Left lobe of liver (tissue), 2 donors: ENCODE measurements at places on chromosomes 5 and 9.
A peak's percentile ranks its signal among the peaks of the same experiment; 100 is the strongest.

- no peak for DNase-seq
Observed at GRCh38 chr5:159548517-159548916, 218.2 kb upstream of the IL12B start.

DNA sequence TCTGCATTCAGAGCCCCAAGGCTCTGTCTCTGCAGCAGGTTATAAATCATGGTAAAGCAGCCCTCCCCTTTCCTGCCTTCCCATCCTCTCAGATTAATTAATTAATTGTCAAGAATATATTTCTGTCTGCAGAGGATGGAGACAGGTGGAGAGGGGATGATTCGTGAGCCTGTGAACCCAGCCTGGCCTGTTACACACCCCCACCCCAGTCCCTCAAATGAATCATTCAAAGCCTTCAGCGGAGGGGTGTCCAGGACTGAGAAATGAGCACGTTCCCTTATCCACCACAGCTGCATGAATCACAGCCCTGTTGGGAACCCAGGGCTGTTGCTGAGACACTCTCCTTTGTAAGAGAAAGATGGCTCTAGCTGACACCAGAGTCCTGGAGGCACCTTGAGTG is 56.0 kb downstream of the NIPAL4 start:
- DNase-seq: no peak

GRCh38 chr5:115586525-115587146 is 15.6 kb downstream of the TICAM2 start:
- no peak for DNase-seq

GRCh38 chr5:369151-369868 is 47.8 kb downstream of the AHRR start:
- peak; percentile 39 for DNase-seq

GRCh38 chr5:89232139-89232603 is 349.2 kb upstream of the MEF2C start:
- DNase-seq: no peak

- DNase-seq: no peak
Observed at GRCh38 chr5:167582886-167583285, 708.6 kb upstream of the WWC1 start.

- DNase-seq: no peak
Observed at GRCh38 chr5:68290847-68291246, 75.3 kb downstream of the PIK3R1 start.

DNA sequence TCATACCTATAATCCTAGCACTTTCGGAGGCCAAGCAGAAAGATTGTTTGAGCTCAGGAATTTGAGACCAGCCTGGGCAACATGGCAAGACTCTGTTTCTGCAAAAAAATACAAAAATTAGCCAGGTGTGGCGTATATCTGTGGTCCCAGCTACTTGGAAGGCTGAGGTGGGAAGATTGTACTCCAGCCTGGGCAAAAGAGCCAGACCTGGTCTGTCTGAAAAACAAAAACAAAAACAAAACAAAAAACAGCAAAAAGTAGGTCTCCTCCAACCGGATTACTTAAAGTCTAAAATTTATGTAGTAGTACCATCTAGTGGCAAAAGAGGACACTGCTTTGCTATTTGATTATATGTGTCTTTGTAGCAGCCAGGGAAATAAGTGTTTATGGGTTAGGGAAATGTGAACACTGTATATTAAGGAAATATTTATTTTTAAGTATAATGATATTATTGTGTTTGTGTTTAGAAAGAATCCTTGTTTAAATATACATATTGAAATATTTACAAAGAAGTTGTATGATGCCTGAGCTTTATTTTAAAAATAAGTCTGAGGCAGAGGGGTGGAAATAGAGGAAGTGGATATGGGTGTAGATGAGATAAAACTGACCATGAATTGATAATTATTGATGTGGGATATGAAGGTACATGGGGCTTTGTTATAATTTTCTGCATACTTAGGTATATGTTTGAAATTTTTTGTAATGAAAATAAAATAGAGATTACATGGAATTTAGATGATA is 20.0 kb downstream of the APC start:
- no peak for DNase-seq

- DNase-seq: no peak
Observed at GRCh38 chr5:146394486-146394885, 52.6 kb upstream of the TCERG1 start.

DNA sequence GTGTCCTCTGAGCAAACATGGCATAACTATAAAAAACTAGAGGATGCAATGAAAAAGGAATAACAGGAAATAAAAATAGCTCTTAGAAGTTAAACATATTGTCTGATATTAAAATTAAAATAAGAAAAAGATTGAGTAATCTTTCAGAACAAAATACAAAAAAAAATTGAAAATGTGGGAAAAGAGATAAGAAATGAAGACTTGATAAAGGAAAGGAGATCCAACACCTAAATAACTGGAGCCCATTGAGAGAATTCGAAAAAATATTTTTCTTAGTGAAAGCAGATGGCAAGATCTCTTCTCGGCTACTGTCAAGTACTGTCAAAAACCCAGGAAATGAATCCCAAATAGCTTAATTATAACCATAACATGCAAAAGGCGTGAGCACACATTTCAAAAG is 24.9 kb downstream of the LIFR start:
- DNase-seq: no peak

DNA sequence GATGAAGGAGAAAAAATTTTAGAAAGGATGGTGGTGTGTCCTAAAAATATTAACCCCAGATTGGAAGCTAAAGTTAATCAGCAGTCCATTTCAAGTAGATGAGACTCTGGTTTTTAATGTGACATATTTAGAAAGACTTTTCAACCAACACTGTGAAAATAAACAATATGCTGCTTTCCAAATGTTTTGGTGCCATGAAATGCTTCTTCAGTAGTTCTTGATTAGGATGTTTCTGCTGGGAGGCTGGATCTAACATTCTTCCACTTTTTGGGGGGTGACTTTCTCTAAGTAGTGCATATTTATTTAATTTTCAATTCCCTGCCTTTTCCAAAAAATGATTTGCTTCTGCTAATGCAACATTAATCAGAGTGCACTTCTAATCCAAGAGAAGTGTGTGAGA is 593.3 kb upstream of the DMAC1 start:
- no peak for DNase-seq

- no peak for DNase-seq
Observed at GRCh38 chr5:158786390-158786789, 313.3 kb downstream of the EBF1 start.

DNA sequence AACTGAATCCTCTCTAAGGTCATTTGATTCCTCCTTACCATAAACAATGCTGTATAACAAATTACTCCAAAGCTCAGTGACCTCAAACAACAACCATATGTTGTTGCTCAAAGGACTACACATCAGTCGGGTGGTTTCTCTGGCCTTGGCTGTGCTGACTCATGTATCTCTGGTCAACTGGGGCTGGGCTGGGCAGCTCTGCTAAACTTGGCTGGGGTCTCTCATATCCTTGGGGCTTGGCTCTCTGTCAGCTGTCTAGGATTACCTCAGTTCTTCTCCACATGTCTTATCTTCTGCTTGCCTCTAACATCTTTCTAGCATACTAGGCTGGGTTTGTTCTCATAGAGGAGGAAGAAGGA is 86.4 kb downstream of the GALNT10 start:
- DNase-seq: no peak

DNA sequence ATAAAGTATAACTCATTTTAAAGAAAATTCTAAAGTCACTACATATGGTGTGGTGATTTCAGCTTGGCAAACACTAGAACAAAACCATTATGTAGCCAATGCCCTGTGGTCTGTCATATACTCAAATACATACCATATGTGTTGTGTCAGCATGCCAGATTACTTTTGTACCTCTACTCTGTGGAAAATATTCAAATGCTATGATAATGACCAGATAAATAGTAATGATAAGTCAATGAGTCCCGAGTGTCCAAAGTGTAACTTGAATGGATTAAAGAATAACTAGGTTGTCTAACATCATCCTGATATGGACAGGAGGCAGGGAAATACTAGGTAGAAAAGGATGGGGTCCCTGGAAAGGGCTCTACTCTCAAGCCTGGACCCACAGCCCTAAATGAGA is 58.0 kb upstream of the IL6ST start:
- DNase-seq: no peak

DNA sequence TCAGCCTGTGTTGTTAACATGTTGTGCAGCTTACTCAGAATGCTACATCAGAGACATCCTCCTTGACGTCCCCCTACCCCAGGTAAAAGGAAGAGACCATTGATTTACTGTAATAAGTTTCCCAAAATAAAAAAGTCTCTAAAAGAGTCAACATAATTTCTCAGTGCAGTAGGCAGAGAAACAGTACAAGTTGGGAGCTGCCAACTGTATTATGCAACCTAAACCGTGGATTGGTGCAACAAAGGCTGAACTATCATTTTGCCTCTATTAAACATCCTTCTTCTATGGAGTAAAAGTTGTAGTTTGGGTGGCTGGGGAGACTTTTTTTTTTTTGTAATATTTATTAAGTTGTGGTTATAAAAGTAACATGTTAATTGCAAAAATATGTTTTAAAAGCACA is 208.0 kb downstream of the NR3C1 start:
- DNase-seq: no peak

- DNase-seq: no peak
Observed at GRCh38 chr5:97627272-97627671, 444.2 kb upstream of the RIOK2 start.

DNA sequence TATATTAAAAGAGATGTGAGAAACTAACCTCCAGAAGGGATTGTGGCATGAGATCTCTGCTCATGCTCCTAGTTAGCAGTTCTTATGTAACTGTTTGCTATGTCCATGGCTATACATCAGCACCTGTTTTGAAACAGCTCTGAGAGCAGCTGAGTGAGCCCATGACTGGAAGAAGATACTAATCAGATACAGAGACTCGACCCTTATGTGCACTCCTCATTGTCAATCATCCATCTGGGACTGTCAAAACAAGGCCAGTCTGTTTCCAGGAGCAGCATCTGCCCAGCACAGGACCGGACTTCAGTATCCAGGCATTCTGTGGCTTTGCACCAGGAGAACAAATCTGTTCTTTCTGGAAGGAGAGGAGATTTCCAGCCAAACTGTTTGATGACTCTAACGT is 77.7 kb downstream of the EFNA5 start:
- no peak for DNase-seq

DNA sequence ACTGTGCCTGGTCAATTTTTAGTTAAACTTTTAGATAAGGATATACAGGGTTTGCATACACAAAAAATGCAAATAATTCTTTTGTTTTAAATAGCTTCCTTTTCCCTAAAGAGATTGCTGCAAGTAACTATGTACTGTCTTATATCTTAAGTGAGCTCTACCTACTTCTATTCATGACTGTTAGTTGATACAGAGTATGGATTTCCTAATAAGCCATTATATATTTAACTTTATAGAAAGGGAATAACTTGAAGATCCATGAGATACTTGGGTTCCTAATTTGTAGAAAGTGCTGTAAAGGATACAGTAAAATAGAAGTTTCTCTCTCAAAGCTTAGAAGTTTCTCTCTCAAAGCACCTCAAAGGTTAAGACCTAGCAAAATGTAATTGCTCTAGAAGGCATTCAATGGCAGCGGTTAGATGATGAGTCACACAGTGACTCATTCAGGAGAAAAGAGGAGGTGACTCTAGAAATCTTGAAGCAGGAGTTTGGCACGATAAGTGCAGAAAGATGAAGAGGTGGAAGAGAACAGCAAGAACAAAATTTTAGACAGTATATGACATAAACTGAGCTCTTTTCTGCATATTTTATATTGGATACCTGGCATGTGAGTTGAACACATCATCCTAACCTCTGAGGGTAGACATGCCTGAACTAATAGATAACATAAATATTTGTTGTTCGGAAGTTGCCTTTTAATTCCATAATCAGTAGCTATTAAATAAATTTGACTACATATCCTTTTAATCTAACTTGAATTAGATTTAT is 5.5 kb upstream of the DNAJC21 start:
- no peak for DNase-seq

- DNase-seq: no peak
Observed at GRCh38 chr9:120890320-120891244, 13.6 kb upstream of the PHF19 start.

DNA sequence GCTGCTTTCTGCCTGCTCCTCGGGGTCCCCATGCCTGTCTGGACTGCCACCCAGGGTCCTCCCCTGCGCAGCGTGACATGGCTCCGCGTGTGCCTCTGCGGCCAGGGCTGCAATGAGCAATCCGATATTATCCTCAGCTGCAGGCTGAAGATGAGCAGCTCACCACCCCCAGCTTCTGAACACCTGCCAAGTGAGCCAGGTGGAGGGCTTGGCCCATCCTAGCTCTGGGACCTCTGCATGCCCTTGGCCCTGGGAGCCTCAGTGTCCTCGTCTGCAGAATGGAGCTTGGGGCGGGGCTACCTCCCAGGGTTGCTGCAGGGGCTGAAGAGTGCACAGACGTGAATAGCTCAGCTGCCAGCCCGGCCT is 4.1 kb upstream of the MYMK start:
- DNase-seq: no peak
